ENCODE measurements at places on chromosomes 7 and 10. TPM values are rescaled to one million over a fixed set of nuclear protein-coding genes. Genes with fewer than 3 reads are reported as not detected.

Gene MACC1
- total RNA-seq, result not detected

Gene GLI3
- 3.9 TPM for total RNA-seq

Gene NXPH1
- total RNA-seq, result not detected

Gene MEOX2
- not detected for total RNA-seq

Gene CABCOCO1
- 0.53 TPM for total RNA-seq

Gene DOCK4
- 6.6 TPM for total RNA-seq

Gene FGFBP3
- 0.18 TPM for total RNA-seq

Gene SEMA3E
- total RNA-seq, result 0.35 TPM

Gene LIPN
- not detected for total RNA-seq

Gene SRRM3
- 4.6 TPM for total RNA-seq

Gene GIMAP7
- total RNA-seq, result not detected

Gene AEBP1
- total RNA-seq, result 90.4 TPM

Gene GOLGA7B
- total RNA-seq, result not detected

Gene FFAR4
- not detected for total RNA-seq

Gene STAM
- 20.7 TPM for total RNA-seq

Gene OR13A1
- not detected for total RNA-seq

Gene XRCC2
- 2.8 TPM for total RNA-seq

Gene NRBF2
- 26.2 TPM for total RNA-seq

Gene CDC14C
- total RNA-seq, result not detected

Gene APBB1IP
- not detected for total RNA-seq

Gene ZNF853
- total RNA-seq, result under 0.01 TPM

Gene ZWINT
- 24.2 TPM for total RNA-seq
